ENCODE measurements at places on chromosomes 7 and 10.

- no peak for DNase-seq
Observed at GRCh38 chr7:128176696-128177095, 64.4 kb upstream of the LEP start.

GRCh38 chr10:113007821-113008220 lies 57.8 kb downstream of the TCF7L2 start:
- DNase-seq = no peak

- no peak for DNase-seq
Observed at GRCh38 chr7:104993217-104993862, 20.7 kb upstream of the KMT2E start.

DNA sequence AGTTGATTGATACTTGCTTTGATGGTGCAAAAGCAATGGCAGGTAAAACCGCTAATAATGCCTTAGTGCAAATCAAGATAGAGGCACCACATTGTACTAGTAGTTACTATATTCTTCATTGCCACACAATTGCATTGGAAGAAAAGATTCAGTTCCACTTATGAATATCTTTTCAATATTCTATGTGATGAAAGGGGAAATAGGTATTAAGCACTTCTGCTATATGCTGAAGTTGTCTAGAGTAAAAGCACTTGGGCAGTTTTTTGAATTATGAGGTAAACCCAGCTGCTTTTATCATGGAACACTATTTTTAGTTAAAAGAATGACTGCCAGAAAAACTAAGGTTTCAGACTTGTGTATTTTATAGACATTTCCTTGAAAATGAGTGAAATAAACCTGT lies 15.5 kb downstream of the ENTPD7 start:
- no peak for DNase-seq

- no peak for DNase-seq
Observed at GRCh38 chr10:53537508-53537907, 764.9 kb upstream of the MBL2 start.

- peak; percentile 32 for DNase-seq
Observed at GRCh38 chr7:149414745-149415390, 46.0 kb downstream of the ZNF777 start.

DNA sequence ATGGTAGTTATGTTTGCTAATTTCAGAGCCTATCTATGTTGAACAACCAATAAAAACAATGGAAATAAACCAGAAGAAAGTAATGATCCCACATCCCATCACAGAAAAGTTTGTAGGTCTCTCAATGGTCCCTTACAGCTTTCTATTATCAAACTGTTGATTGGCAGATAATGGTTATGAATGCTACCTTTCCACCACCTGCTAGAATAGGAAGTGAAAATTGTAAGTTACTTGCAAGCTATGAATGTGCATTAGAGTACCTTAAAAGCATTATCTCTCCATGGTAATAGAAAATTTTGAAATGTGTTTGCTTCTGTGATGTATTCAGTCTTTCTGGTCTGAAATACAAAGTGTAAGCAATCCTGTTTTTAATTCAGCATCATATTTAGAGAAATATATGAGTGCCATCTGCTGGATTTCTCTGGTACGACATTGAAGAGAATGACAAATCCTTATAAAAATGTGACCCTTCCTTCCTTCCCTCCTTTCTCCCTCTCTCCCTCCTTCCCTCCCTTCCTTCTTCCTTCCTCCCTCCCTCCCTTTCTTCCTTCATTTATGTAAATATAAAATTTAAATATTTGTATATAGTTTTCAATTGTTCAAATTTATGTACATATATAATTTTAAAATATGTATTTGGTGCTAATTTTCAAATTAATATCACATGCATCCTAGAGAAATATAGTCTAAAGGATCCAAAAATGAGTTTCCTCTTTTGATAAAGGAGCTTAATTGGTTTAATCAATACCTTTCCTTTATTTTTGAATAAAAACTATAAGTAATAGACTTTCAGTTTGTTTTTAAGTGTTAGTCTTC lies 41.4 kb upstream of the PNLIPRP3 start:
- DNase-seq = no peak

- DNase-seq = no peak
Observed at GRCh38 chr10:36388166-36388565, 737.2 kb upstream of the ANKRD30A start.

- no peak for DNase-seq
Observed at GRCh38 chr10:30080161-30080560, 20.8 kb upstream of the JCAD start.

DNA sequence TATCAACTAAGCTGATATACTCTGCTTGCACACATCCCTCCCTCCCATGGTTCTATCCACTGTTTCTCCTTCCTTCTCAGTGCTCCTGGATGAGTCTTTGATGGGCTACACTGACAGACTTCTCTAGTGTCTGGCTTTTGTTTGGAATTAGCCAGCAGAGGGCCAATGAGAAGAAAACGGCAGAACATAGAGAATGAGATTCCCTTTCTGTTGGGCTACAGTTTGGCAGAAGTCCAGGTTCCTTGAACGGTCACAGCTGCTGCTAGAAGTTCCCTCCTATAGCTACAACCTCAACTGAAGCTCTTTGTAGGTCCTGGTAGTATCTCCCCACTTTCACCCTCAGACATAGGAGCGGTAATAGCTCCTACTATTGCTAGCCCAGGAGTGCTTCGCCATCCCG lies 251.1 kb upstream of the LRRN3 start:
- no peak for DNase-seq

DNA sequence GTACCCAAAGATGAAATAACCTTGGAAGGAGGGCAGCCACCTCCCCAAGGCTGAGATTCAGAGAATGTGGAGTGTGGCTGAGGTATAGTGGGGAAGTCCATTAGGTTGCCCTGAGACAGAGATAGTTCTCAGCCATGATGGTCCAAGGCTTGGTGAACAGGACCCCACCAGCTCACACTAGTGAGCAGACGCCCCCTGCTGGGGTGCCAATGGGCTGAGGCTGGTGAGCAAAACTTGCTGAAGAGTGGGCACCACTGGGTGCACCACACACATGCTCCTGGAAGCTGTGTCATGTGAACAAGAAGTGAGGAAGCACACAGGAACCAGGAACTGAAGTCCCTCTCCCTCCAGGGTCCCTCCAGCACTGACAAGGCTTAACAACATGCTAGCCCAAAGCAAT lies 8.9 kb downstream of the FBXL13 start:
- no peak for DNase-seq

Data from stimulated activated CD8-positive, alpha-beta memory T cell treated with anti-CD3 and anti-CD28 coated beads, Interleukin-4, amount 100 ng/mL, for 1 hour (primary cell).